Hippocampal formation (tissue), 2 donors: ENCODE measurements at places on chromosomes 5 and 9.

DNA sequence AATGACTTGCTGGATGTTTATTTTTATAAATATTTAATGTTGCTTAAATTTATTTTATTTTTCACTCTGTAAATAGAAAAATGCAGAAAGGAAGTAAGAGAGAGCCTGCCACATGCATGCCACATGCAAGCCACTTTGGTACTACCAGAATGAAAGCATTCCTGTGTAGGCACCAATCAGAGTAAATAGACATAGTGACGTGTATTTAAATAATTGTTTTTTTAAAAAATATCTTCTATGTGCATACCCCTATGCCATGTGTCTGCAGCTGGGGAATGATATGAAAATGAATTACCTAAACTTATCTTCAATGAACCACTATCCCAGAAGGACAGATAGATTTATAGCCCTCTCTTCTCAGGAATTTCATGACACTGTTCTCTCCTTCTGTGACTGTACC is 651.5 kb upstream of the RIOK2 start:
- DNase-seq = no peak

DNA sequence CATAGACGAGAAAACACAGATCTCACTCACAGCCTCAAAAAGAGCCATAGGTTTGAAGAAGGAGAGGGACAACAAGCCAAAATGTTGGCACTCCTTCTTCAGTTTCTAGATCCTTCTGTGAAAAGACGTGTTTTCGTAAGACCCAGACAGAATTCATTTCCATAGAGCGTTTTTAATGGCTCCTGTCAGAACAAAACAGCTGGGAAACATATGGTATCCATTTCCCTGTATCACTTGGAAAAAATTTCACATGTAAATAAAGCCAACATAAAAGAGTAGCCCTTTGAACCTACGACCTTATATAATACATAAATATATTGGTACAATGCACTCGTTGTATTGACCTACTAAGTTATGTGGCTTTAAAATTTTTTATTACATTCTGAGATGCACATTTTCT is 108.1 kb downstream of the SNCAIP start:
- no peak for DNase-seq

DNA sequence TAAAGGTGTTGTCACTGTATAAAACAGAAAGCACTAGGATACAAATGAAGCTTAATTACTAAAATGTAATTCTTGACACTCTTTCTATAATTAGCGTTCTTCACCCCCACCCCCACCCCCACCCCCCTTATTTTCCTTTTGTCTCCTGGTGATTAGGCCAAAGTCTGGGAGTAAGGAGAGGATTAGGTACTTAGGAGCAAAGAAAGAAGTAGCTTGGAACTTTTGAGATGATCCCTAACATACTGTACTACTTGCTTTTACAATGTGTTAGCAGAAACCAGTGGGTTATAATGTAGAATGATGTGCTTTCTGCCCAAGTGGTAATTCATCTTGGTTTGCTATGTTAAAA is 43.8 kb downstream of the NDFIP1 start:
- no peak for DNase-seq

GRCh38 chr5:110784901-110785300 is 46.1 kb downstream of the SLC25A46 start:
- no peak for DNase-seq
